AG04449 (cell line): ENCODE measurements at places on chromosomes 3 and 15.

- no peak for DNase-seq
These were observed 29.9 kb upstream of the TMOD3 start for GRCh38 chr15:51799282-51800252.

DNA sequence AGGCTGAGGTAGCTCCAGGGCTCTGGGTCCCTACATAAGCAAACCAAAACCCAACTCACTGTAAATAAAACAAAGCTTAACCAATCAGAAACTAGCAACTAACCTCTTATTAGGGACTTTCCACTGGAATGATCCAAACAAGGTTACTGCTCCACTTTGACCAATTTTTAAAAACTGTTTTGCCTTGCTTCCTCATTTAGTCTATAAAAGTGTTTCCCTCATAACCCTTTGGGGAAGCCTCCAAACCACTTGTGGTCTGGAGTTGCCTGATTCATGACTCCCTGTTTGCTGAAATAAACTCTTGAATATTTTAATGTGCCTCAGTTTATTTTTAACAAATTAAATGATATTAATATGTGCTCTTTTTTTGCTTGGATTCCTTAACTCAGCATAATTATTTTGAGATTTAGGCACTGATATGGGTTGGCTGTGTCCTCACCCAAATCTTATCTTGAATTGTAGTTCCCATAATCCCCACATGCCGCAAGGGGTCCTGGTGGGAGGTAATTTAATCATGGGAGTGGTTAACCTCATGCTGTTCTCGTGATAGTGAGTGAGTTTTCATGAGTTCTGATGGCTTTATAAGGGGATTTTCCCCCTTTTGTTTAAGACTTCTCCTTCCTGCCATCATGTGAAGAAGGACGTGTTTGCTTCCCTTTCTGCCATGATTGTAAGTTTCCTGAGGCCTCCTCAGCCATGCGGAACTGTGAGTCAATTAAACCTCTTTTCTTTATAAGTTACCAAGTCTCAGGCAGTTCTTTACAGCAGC, 90.6 kb downstream of the CD200R1L start:
- DNase-seq: no peak

DNA sequence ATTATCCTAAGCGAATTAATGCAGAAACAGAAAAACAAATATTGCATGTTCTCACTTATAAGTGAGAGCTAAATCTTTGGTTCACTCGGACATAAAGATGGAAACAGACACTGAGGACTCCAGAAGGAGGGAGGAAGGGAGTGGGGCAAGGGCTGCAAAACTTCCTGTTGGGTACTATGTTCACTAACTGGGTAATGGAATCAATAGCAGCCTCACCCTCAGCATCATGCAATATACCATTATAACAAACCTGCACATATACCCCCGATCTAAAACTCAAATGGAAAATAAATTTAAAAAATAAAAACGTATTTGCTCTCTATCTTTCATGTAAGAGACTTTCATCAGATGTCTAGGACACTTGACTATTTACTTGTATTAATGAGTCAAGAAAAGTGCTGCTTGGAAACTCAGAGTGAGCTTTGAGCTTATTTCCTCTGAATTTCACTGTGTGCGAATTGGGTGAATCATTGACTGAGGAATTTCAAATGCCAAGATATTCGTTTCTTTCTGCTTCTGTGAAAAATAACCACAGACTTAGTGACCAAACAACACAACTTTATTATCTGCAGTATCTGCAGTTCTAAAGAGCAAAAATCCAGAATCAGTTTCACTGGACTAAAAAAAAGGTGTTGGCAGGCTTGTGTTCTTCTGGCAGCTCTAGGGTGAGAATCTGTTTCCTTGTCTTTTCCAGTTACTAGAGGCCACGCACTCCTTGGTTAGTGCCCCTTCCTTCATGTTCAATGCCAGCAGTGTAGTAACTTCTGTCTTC, 18.4 kb downstream of the TM4SF18 start:
- peak; percentile 57 for DNase-seq

DNA sequence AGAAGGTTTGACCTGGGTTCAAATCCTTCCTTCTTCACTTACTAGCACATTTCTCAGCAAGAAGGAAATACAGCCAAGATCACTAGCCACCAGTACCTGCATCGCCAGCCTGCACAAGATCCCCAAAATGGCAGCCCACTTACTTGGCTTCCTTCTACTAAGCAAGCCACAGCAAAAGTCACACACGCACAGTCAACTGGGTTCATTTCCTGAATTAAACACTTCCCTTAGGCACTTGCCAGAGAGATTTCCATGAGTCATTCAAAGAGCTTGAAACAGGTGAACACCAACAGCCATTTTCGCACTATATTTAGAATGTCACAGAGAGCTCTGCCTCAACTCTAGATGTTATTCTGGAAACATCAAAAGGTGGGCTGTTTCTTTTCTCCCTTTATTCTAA, 42.6 kb downstream of the MGLL start:
- DNase-seq: no peak

DNA sequence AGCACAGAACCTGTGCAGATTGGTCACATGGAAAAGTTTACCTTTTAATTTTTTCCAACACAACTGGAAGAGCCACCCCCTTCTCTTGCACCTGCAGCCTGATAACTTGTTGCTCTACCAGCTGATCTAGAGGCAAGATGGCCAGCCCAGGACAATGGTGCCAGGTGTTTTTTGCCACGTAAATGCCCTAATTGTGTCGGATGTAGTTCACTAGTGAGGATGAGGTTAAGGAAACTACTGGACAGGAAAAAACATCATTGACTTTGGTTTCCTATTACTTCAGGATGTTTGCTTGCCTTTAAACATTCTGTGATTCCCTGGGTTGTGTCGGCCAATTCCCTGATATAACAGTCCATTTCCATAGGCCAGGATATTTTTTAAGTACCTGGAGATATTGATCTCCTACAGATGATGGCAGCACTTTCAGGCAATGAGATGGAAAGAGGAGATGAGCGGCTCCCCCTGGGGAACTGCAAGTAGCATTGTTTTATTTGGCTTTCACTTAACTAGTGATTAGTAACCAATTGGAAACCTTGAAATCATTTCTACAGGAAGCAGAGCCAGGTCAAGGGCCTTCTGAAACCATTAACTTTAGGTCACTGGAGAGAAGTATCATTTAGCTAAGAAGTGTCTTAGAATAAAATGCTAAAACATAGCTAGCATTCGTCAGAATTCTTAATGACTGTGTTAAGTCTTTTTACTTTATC, 72.5 kb downstream of the OSBPL10 start:
- DNase-seq: no peak

GRCh38 chr15:59020322-59020721, 32.9 kb downstream of the RNF111 start:
- DNase-seq: no peak

GRCh38 chr15:48481802-48482201, 150.6 kb downstream of the DUT start:
- no peak for DNase-seq

- DNase-seq: no peak
These were observed 77.5 kb downstream of the TBC1D5 start for GRCh38 chr3:17664923-17665322.

- DNase-seq: no peak
These were observed 87.5 kb upstream of the CBLB start for GRCh38 chr3:105956306-105956705.

- DNase-seq: no peak
These were observed 24.5 kb upstream of the MFSD1 start for GRCh38 chr3:158777161-158777873.

DNA sequence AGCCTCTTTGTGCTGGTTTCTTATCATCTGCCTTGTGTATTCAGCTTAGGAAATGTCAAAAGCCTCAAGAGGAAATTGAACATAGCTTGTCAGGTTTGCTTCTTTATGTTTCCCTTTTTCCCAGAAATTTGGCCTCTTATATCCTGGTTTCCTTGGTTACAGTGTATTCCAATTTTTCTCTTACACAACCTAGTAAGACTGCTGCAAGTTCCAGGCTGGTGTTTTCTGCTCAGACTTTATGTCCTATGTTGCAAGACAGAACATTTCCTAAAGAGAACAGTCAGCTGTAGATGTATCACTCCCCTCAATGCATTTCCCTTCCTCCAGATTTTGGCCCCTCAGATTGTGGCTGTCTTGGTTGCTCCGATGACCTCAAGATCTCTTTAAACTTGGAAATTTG, 102.5 kb downstream of the SH3GL3 start:
- no peak for DNase-seq

GRCh38 chr3:123067689-123068600, 1.1 kb downstream of the PDIA5 start:
- DNase-seq: no peak

- no peak for DNase-seq
These were observed 48.0 kb upstream of the WDR72 start for GRCh38 chr15:53807501-53807900.

GRCh38 chr3:185764163-185764979, 60.5 kb downstream of the IGF2BP2 start:
- no peak for DNase-seq

- DNase-seq: no peak
These were observed 35.7 kb upstream of the APEH start for GRCh38 chr3:49638445-49638844.

DNA sequence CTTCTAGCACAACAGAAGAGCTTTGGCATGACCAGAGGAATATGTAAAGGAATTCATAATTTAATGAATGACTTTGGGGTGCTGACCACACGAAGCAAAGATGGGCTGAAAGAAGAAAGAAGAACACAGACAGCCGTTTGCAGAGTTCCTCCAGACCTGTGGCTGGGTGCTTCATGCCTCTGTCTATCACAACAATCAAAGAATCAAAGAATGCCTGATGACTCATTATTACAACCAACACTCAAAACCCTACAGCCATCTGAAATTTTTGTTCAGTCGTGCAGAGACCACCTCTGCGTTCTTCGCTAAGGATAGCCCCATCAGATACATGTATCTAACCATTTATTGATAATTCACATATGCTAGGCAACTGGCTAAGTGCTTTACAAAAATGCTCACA, 129.0 kb upstream of the PRICKLE2 start:
- DNase-seq: no peak

DNA sequence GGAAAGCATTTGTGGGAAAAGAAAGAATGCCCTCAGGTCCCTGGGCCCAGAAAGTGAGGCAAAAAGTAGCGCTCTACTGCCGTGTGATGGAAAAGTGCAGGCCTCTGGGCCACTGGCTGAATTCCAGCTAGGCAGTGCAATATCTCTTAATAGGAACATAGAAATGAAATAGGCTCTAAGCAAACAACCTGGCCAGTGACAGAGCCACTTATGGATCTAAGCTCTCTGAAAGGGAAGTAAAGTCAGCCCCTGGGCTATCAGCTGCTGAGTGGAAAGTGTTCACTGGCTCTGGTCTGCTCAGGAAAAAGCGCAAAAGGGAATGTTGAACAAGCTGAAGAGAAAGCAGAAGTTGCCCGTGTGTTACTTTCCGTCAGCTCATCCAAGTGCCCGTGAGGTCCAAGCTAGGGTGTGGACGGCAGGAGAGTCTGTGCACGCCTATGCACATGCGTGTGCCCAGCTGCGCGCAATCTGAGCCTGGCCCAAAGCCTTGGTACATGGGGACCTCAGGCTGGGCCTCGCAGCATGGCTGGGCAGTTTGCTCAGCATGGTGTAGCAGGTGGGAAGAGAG, 74.0 kb upstream of the RAD18 start:
- DNase-seq: no peak

GRCh38 chr15:82045179-82045891, 483 bp downstream of the MEX3B start:
- DNase-seq: no peak

- no peak for DNase-seq
These were observed 251.7 kb upstream of the GOLGA6L4 start for GRCh38 chr15:83983634-83984458.

GRCh38 chr3:152382312-152383135, 113.8 kb downstream of the MBNL1 start:
- DNase-seq: no peak

GRCh38 chr3:32334675-32335074, 57.0 kb upstream of the CMTM7 start:
- DNase-seq: no peak

GRCh38 chr3:140711390-140712035, 33.6 kb downstream of the TRIM42 start:
- DNase-seq: no peak

- no peak for DNase-seq
These were observed 34.5 kb downstream of the POMGNT2 start for GRCh38 chr3:43071313-43071893.

DNA sequence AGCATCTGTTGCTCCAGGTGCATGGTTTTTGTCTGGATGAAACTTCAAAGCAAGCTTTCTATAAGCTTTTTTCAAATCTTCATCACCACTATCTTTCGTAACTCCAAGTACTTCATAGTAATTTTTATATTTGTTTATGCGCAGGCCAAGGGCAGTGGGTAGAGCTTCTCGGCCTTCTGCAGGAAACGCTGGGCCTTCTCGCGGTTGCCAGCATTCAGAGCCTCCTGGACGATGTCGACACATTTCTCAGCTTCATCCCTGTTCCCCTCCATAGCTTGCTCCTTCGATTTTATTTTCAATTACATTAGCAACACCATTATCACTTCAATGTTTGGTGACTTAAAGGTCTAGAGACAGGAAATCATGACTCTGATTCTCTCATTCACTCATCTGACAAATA, 20.2 kb downstream of the DENND4A start:
- DNase-seq: no peak

GRCh38 chr15:90075420-90076289, 26.6 kb downstream of the IDH2 start:
- DNase-seq: no peak

GRCh38 chr3:80785875-80786274, 975.6 kb downstream of the GBE1 start:
- DNase-seq: no peak

DNA sequence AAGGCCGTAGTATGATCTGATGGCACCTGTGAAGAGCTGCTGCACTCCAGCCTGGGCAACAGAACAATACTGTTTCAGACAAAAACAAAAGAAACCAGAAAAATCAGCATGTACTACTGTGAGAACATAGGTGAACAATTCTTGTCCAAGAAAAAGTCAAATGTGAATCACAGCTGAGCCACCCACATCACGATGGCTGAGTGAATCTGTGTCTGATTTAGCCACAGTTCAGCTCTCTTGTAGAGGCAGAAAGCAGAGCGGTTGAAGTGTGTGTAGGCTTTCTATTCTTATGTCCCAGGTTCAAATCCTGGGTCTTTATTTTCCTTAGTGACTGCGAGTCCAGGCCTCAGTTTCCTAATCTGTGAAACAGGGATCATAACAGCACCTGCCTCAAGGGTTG, 4.4 kb upstream of the FURIN start:
- no peak for DNase-seq

DNA sequence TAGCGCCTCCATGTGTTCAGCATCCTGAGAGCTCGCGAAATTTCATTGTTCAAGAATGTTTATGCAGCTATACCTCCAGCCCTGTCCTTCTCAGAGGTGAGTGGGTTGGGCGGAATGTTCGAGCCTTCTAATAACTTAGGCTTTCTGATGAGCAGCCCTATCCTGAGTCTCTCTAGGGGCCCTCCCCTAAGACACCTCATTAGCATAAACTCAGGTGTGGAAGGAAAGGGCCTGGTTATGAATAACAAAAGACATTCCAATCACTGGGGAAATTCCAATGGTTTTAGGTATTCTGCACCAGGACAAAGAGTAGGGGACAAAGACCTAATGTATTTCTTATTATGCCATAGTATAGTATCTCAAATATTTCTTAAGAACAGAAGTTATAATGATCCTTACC, 138.1 kb upstream of the PDZRN3 start:
- no peak for DNase-seq

- DNase-seq: no peak
These were observed 18.9 kb downstream of the TLE3 start for GRCh38 chr15:70078578-70079417.

GRCh38 chr3:170038434-170039110, 777 bp downstream of the GPR160 start:
- DNase-seq: no peak
